OCI-LY7 (cell line): ENCODE measurements at places on chromosomes 2 and 18.

GRCh38 chr2:143551971-143552650 lies 422.9 kb downstream of the ARHGAP15 start:
- DNase-seq = no peak

- no peak for DNase-seq
Observed at GRCh38 chr2:160372585-160372984, 121.0 kb downstream of the RBMS1 start.

DNA sequence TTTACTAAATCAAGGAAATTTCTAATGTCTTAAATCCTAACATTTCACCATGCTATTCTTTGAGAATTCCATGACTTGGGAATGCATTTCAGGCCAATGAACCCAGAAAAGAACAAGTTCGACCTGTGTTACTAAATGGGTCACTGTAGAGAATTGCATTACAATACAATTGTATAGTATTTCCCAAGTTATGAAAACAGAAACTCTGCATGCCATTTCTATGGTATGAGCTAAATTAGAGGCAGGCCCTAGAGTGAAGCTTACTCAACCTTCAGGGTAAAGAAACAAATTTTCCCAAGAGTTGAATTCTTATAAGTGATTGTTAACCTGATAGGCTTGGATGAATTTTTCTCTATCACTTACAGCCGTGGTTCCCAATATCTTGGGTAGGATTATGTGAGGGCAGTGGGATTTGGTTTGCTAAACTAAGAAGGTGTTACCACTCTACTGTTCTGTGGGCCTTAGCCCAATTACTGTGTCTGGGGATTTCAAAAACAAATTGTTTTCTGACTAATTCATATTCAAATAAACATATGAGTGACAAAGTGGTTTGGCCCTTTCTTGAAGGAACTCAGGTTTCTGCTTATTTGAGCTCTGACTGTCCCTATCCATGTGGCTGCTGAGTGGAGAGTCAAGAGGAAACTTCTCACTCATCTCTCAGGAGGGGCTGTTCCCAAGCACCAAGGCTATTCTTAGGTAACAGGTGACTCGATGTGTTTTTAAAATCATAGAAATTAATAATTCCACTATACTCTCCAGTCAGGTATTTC lies 11.2 kb upstream of the SERPINB7 start:
- no peak for DNase-seq

DNA sequence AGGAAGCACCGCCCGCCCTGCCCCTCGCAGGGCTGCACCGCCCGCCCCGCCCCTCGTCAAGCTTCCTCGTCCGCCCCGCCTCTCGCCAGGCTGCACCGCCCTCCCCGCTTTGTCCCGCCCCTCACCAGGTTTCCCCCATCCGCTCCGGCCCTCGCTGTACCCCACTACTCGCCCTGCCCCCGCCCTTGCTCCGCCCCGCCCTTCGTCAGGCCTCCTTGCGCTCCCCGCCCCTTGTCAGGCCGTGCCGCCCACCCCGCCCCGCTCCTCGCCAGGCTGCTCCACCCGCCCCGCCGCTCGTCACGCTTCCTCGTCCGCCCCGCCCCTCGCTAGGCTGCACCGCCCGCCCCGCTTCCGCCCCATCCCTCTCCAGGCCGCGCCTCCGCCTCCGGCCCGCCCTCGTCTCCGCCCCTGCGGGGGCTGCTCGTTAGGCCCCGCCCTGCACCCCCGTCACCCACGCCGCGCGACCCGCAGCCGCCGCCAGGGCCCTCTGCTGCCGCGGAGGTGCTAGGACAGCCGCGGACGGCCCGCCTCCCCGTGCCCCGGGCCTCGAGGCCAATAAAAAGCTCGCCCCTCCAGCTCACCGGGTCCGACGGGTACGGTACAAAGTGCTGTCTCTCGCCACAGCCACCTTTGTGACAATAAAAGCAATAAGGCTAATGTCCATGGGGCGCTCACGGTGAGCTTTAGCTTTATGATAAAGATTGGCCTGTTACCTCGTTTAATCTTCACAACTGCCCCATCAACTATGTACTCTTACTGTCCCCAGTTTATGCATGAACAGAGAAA lies 602 bp upstream of the DNPEP start:
- peak; percentile 95 for DNase-seq

DNA sequence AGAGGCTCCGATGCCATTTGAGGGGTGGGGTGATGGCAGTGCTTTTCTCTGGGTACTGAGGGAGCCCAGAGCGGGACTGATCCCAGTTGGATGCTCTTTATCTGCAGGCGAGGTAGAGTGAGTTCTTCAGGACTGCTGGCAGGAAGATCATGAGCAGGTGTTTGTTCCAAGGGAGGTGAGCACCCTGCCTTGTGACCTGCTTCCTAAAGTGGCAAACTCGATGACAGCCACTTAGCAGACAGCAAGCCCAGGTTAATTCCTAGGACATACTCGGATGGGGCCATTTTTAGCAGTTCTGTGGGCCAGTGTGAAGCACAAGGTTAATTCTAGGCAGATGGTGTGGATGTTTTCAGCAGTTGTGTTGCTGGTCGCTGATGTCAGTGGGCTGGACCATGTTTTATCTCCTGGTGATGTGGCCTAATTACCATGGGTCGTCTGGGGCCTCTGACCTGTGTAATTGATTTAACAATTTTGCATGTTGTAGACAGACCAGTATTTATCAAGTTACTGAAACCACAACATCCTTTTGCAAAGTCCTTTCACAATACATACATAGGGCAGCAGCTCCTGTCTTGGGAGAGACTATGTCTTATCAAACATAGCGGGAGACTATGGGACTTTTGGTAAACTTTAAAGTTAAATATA lies 4.9 kb downstream of the FKBP1B start:
- no peak for DNase-seq

GRCh38 chr2:219430633-219431615 lies 3.7 kb upstream of the SPEG start:
- DNase-seq = peak; percentile 27

GRCh38 chr2:42359304-42359964 lies 1.6 kb downstream of the COX7A2L start:
- peak; percentile 24 for DNase-seq

DNA sequence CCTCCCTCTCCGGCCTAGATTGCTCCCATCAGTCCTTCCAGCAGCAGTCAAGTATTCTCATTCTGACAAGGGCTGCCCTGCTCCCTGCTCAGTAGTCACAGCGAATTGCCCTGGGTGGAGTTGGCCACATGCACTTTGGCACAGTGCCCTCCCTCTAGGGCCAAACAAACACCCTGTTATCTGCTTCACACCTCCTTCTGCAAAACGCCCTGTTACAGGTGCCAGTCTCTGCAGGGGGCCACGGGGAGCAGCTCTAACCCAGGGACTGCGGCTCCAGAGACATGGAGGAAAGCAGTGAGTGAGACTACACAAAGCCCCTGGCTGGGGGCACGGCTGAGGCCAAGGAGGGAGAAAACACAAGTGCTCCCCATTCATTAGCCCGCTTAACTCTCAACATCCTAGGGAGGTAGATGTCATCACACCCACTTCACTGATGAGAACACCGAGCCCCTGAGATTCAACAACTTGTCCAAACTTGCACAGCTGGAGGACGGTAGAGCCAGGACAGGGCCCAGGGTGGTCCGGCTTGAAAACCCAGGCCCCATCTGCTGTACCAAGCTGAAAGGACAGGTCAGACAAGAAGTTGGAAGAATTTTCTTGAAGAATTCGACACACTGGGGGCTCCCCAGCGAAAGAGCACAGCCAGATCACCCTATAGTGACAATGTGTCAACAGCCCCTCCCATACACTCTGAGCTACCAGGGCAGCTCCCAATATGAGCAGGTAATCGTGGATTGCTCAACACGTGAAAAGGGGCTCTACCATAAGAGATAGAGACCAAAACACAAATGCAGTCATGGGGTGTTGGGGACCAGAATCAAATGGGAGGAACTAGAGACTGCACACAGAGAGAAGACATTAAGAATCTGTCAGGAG lies 8.7 kb upstream of the TFCP2L1 start:
- no peak for DNase-seq

GRCh38 chr2:183214680-183215079 lies 90.4 kb downstream of the NUP35 start:
- no peak for DNase-seq

GRCh38 chr18:56165601-56166355 lies 472.6 kb downstream of the TXNL1 start:
- no peak for DNase-seq

DNA sequence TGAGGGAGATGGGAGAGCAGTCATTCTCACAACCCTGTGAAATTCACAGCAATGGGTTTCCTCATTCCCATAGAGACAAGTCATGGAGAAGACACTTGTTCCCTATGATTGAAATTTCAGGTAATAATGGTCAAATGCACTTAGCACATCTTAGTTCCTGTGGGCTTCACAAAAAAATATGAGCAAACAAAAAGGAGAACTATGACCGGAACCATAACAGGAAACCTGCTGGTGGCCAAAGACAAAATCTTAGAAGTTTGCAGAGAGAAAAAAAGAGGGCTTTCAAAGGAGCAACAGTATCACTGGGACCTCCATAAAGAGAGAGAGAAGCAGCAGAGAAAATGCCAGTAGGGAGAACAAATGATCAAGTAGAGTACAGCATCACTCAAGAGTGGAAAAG lies 138.9 kb upstream of the APCDD1 start:
- peak; percentile 10 for DNase-seq

GRCh38 chr2:201888426-201888800 lies 82.1 kb downstream of the CDK15 start:
- DNase-seq = no peak
